ENCODE measurements at places on chromosomes 7 and 10. TPM values are rescaled to one million over a fixed set of nuclear protein-coding genes. Genes with fewer than 3 reads are reported as not detected.

GRCh38 chr7:94655848-94656657, at the start of gene SGCE:
Gene SGCE, minus strand, starts transcription at chr7:94656133. Its CDS starts 35 bp downstream, at chr7:94656098.
- H3K36me3 ChIP-seq: no peaks in the 10 kb centered on the region
- H3K4me1 ChIP-seq: peaks cover 30% of the 10 kb centered on the region
- peak within 1 kb of the TSS; percentile 55 for H3K4me3 ChIP-seq
- no peak for DNase-seq

DNA sequence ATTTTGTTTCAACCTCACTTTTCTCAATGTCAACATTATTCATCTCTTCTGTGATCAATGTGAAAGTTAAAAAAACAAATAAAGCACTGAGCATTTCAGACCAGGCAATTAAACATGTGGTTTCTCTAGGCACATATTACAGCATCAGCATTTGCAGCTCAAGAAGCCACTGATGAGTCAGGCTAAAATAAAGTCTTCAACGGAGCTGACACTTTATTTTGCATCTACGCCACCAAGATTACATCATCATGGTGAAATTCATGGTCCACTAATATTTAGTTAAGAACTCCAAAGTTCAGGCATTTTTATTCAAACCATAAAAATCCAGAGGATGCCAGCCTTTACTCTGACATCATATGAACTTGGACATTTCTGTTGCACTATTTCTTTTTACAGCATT, 33.0 kb downstream of the MAGI2 start:
- no peaks in the 10 kb centered on the region for H3K36me3 ChIP-seq
- H3K4me3 ChIP-seq: no peak overlapping the region
- no peaks in the 10 kb centered on the region for H3K27me3 ChIP-seq

- H3K27me3 ChIP-seq: peaks cover 2% of the 10 kb centered on the region
- peaks cover 8% of the 10 kb centered on the region for H3K4me1 ChIP-seq
- no peaks in the 10 kb centered on the region for H3K36me3 ChIP-seq
- H3K4me3 ChIP-seq: no peak overlapping the region
These were observed 33.5 kb downstream of the SVOPL start for GRCh38 chr7:138667535-138668228.

NKX2-3 gene
- total RNA-seq: not detected
